Lower leg skin (tissue), 4 donors: ENCODE measurements at places on chromosomes 1 and 21. TPM values are rescaled to one million over a fixed set of nuclear protein-coding genes. Genes with fewer than 3 reads are reported as not detected.

NPL gene
- total RNA-seq: 18.9 TPM

LYPLAL1 gene
- total RNA-seq: 16.2 TPM

PADI4 gene
- not detected for total RNA-seq

RHOU gene
- 13.9 TPM for total RNA-seq

CHIA gene
- total RNA-seq: not detected

MIER1 gene
- total RNA-seq: 22.1 TPM

KRTAP13-2 gene
- total RNA-seq: not detected

MCOLN3 gene
- 5.0 TPM for total RNA-seq

CDC14A gene
- total RNA-seq: 14.0 TPM

PLA2G2C gene
- total RNA-seq: not detected
